ENCODE measurements at places on chromosomes 2 and 18. TPM values are rescaled to one million over a fixed set of nuclear protein-coding genes. Genes with fewer than 3 reads are reported as not detected.
A peak's percentile ranks its signal among the peaks of the same experiment; 100 is the strongest.

GRCh38 chr2:44656460-44656859, 285.0 kb upstream of the SIX3 start:
- DNase-seq, result no peak

DNA sequence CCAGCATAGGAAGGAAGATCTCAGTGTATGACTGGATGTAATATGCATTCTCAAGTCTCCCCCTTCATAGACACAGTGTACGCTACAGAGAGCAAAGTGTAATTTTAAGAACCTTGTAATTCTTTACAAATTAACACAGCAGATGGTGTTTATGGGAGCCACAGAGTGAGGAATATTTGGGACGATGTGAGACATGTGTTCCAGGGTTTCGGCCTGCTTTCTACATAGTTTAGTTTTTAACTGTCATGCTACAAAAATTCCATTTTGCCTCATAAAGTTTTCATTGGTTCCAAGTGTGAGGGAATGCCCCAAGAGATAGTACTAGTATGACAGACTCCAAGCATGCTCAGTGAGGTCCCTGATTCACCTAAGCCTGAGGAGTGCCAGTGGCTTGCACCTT, 76.2 kb upstream of the LRRTM1 start:
- peak; percentile 18 for DNase-seq

DNA sequence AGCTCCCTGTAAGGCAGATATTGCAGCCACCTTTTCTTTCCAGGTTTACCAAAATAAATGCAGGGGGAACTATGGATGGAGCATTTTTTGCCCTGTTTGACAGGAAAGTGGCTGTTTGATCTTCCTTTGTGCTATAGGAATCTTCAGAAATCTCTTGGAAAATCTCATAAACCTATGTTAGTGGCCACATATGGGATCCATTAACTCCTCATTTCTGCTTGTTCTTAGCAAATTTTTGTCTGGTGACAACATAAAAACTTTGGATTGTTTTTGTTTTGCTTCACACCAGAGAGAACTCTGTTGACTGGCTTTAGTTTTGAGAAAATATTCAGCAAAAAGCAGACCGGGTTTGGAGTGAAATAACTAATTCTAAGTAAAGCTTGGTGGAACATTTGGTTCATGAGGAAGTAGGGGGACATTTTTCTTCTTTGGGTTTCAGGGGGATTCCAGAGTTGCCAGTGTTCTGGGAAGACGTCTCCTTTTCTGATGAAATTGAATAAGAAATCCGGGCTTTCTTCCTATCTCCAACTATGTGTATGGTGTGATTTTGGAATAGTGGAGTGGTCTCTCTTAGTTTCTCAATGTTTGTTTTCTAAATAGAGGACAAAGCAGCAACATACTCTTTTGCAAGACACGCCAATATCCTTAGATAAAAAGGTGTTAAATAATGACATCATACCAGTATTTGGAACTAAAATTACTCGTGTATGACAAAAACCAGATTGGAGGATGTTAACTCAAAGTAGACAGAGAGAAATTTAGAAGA, 174.4 kb downstream of the ICOS start:
- peak; percentile 72 for DNase-seq

DNA sequence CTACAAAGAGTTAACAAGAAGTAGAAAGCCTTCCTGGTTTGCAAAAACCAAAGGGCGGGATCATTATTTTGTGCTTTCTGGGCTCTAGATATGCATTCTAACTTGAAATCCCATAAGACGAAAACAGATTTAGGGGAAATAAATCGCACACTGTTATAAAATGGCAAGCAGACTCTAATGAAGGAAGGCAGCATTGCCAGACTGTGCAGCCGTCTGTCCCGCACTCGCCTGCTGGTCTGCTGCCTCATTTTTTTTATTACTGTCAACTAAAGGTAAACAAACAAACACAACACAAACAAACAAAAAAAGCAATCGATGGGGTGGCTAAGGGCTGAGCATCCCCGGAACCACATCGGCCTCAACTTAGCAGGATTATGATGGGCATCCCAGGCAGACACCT, 24.4 kb downstream of the ZNF521 start:
- DNase-seq, result peak; percentile 57

The SULT1C4 gene
- 17.5 TPM for polyA plus RNA-seq

The TLX2 gene
- polyA plus RNA-seq, result not detected

The SRD5A2 gene
- 0.04 TPM for polyA plus RNA-seq

DNA sequence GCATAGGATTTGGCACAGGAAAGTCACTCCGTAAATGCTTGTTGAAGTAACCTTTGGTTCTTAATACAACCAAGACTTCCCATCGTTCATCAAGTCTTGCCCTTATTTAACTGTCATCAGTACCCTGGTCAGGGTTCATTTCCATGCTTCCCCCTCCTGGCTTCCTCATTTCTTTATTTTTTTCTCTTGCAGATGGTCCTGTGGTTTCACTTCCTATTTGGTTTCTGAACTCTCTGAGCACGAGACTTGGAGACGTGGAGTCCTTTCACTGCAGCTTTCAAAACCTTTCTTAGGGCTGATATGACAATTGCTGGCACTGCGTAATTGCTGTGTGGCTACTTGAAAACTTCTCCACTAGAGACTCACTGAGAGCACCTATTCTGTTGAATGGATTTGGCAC, 59.9 kb upstream of the PID1 start:
- peak; percentile 40 for DNase-seq

The ABCG8 gene
- polyA plus RNA-seq, result 0.05 TPM

- DNase-seq, result no peak
Measured at GRCh38 chr2:203105996-203106395, 91.3 kb downstream of the NBEAL1 start.

The ITPRIPL1 gene
- 3.2 TPM for polyA plus RNA-seq

The MYOM1 gene
- 308 TPM for polyA plus RNA-seq

- DNase-seq, result no peak
Measured at GRCh38 chr2:127032621-127033020, 74.3 kb downstream of the BIN1 start.

GRCh38 chr2:220783671-220784070, 788.4 kb downstream of the EPHA4 start:
- DNase-seq, result no peak

DNA sequence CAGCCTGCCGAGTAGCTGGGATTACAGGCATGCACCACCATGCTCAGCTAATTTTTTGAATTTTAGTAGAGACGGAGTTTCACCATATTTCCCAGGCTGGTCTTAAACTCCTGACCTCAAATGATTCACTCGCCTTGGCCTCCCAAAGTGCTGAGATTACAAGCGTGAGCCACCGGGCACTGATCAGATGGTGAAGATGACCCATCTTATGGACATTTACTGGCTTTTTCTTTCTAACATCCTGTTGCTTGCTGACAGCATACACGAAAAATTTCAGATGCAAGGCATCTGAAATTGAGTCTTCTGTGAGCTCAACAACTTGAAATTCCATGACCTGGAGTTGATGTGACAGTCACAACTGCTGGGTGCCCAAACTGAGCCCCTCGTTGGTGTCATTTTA, 859.5 kb upstream of the CNTNAP5 start:
- no peak for DNase-seq

The FHL2 gene
- polyA plus RNA-seq, result 43.0 TPM

DNA sequence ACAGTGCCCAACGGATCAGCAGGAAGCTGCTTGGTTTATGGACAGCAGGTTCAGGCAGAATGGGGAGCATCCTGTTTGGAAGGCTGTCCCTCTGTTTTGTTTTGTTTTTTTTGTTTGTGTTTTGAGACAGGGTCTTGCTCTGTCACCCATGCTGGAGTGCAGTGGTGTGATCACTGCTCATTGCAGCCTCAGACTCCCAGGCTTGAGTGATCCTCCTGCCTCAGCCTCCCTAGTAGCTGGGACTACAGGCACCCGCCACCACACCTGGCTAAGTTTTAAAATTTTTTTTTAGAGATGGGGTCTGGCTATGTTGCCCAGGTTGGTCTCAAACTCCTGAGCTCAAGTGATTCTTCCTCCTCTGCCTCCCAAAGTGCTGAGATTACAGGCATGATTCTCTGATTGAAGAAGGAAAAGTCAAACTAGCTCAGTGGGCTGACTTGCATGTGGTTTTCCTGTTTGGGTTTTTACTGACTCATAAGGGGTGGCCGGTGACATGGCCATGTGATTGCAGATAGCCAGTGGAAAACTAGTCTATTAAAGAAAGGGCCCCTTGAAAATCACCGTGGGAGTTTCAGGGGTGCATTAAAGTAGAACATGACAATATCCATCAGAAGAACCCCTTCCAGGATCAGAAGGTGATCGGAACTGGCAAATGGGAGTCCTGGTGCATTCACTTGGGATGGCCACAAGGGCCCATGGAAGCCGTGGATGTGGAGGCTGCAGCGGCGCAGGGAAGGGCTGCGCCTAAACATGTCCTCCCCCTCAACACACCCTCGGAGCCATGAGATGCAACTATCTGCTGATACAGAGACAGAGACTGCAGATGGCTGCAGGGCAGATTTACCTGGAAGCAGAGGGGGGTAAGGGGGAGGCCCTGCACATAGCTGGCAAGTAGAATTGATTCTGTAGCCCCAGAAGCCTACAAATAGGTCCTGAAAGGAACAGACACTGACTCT, 26.5 kb downstream of the AQP12B start:
- DNase-seq, result no peak

The EVX2 gene
- polyA plus RNA-seq, result not detected

DNA sequence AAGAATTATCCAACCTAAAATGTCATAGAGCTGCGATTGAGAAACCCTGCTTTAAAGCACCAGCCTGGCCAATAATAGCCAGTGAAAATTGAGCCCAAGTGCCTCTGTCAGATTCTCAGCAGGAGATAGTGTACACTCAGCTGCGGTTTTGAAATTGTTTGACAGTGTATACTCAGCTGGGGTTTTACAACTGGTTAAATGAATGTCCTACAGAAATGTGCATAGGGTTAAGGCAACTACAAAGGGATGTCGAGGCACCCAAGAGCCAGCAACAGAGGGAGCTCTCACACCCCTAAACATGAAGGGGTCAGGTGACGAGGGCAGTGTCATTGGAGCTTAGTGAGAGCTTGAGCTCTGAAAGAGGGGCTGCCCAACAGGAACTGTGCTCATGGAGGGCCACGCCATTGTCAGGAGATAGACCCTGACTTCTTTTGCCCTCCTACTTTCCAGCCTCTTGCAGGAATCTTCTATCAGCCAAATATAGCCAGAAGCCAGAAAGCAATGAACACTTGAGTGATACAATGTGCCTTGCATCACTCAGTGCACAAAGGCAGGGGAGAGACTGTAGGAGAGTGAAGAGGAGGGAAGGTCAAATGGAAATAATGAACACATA, 15.1 kb downstream of the ACTG2 start:
- DNase-seq, result no peak

GRCh38 chr2:151098841-151099240, 162.8 kb downstream of the RBM43 start:
- no peak for DNase-seq

DNA sequence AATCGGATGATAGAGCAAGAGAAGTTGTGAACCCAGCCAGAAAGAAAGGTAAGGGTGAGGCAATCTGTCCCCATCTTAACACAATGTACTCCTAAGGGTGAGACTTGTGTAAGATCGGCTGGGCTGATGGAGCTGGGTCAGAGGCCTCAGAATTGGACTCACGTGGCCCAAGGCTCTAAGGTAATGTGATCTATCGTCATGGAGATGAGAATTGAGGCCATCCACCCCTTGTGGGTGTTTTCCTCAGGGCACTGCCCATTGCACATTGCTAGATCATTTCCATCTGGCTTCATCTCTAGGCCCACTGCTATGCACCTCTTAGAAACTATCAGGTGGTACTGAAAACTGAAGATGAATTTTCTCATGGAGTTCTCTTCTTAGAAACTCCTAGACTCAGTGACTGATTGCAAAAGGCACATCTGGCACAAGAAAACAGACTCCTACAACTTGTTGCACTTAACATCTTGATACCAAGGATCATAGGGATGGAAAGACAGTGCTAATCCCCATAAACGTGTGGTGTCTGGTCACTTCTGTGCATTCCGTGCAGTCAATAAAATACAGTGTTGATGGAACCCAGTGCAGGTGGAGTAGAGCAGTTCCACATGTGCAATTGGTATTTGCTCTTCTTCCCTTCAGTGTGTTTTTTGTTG, 228.9 kb upstream of the FOSL2 start:
- no peak for DNase-seq

The AP1S3 gene
- 0.30 TPM for polyA plus RNA-seq

DNA sequence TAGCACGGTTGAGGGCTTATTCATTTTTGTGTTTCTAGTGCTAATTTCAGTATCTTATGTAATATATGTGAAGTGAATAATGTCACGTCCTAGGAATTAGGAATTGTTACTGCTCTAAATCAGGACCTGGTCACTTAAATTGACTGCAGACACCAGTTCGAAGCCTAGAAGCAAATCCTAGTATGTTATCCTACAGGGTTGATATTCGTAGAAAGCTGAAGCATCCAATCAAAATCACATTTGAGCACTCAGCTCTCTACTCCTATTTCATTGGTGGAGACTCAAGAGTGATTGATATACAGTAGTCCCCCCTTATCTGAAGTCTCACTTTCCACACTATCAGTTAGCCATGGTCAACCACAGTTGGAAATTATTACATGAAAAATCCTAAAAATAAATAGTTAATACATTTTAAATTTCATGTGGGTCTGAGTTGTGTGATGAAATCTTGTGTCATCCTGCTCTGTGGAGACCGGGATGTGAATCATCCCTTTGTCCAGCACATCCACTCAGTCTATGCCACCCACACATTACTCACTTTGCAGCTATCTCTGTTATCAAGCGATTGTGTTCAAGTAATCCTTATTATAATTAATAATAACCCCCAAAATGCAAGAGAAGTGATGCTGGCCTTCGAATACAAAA, 35.2 kb upstream of the SCN9A start:
- no peak for DNase-seq

The GKN2 gene
- polyA plus RNA-seq, result not detected

The ID2 gene
- not detected for polyA plus RNA-seq

- no peak for DNase-seq
Measured at GRCh38 chr2:41167014-41167413, 715.1 kb upstream of the SLC8A1 start.

DNA sequence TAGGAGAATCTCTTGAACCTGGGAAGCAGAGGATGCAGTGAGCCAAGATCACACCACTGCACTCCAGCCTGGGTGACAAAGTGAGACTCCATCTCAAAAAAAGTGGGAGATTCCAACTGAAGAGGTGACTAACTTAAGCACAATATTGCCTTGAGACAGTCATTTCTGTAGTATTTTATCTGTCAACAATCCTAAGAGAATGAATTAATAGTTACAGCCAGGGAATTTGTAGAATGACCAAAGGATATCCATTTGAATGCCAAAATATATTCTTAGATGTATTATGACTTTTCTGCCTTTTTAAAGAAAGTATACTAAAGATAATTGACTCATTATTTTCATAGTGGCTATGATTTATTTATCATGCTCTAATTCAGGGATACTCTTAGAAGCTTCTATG, 40.7 kb upstream of the CCDC150 start:
- DNase-seq, result no peak
